ENCODE measurements at places on chromosomes 7 and 10.

GRCh38 chr10:34702093-34702937 is 112.8 kb downstream of the PARD3 start:
- peak; percentile 90 for DNase-seq

GRCh38 chr10:47247148-47248059 is 52.6 kb upstream of the GDF10 start:
- DNase-seq: no peak

- peak; percentile 52 for DNase-seq
These were observed 32.0 kb downstream of the EXOC6 start for GRCh38 chr10:92880233-92880861.

DNA sequence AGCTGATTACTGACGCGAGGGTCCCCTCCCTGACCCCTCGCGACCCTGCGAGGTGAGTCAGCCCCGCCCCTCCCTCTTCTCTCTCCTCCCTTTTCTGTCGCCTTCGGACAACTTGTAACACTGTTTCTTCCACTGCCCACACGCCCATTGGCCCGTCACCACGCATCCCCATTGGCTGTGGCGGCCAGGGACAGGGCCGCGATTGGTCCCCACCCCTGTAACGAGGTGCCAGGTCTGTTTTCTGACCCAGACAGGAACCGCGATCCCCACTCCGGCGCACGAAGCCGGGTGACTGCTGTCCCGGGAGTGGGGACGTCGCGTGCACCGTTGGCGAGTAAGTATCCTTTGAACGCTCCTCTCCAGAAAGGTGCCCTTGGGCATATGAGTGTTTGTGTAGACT is at the start of gene STRA8:
STRA8 (plus strand) TSS at position 269 of the 400 bp plus-strand sequence. CDS start 6,687 bp downstream, outside the sequence.
- no peak for DNase-seq

- DNase-seq: no peak
These were observed 115.1 kb downstream of the PON1 start for GRCh38 chr7:95209276-95209675.

DNA sequence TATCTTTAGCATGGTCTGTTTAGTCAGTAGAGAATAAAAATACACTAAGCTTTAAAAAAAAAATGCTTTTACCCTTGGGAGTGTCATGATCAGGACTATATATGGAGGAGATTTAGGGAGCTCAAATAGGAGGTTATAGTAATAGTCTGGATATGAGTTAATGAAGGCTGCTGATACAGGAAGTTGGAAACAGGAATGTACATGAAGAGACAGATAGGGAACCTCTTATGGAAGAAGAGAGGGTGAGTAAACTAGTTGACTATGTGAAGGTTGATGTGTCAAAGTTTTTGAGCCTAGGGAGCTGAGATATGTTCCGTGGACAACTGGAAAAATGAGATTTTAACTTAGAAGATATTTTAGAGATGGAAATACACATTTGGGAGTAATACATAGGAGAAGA is 472.0 kb upstream of the FZD8 start:
- DNase-seq: peak; percentile 69

- no peak for DNase-seq
These were observed 29.6 kb downstream of the MKI67 start for GRCh38 chr10:128096486-128097199.

- DNase-seq: no peak
These were observed 120.2 kb downstream of the CACNB2 start for GRCh38 chr10:18260310-18260922.

DNA sequence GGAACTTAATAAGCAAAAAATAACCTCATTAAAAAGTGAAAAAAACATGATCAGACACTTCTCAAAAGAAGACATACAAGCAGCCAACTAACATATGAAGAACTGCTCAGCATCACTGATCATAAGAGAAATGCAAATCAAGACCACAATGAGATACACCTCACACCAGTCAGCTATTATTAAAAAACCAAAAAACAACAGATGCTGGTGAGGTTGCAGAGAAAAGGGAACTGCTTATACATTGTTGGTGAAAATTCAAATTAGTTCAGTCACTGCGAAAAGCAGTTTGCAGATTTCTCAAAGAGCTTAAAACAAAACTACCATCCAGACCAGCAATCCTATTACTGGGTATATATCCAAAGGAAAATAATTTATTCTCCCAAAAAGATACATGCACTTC is 513.3 kb downstream of the MDFIC start:
- DNase-seq: no peak

DNA sequence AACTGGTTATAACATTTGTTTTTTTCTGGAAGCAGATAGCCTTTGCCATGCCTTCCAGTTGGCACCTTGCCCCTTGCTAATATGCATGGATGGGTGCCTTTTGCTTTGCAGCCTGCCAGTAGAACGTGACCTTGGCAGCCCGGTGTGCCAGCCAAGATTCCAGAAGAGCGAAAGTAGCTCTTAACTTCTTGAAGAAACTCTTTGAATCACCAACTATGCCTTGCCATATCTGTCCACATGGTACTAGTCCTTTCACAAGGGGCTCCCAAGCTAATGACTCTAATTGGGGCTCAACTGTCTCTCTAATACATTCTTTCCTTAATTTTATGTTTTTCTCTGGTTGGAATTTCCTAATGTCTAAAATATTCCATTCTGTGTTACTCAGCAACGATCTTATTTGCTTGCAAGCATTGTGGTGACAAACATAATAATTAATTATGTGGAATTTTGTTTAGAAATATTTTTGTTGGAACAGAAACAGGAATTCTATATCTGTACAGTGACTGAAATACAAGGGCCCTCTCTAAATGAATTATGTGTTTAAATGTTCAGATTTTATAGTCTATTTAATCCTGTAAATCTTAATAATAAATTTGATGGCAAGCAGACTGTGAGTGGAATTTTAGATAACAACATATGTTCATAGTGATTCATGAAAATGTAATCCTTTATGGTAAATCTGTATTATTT is 45.8 kb downstream of the HDAC9 start:
- DNase-seq: no peak

DNA sequence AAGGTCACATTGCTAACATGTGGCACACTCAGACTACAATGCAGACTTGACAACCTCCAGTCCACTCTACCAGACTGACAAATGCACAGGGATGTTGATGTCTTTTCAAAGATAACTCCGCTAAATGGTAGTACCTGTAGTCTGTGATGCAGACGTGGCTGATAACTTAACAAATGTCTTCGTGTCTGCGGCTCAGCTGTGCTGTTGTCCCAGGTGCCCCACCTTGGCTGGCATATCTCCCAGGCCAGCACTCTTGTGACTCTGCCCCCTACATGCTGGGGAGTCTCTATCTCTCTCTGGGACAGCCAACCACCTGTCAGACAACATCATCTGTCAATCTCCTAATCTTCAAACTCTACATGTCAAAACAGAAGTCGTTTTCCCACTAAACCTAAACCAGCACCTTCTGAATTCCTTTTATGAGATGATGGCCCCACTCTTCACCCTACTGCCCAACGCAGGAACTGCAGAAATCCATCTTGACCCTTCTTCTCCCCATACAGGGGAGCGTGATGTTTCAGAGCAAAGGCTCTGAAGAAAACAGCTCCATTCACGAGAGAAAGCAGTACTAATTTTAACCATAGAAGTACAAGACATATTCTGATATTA is 156.4 kb downstream of the USP6NL start:
- no peak for DNase-seq

GRCh38 chr10:45660876-45661411 is 11.6 kb downstream of the ZFAND4 start:
- no peak for DNase-seq

DNA sequence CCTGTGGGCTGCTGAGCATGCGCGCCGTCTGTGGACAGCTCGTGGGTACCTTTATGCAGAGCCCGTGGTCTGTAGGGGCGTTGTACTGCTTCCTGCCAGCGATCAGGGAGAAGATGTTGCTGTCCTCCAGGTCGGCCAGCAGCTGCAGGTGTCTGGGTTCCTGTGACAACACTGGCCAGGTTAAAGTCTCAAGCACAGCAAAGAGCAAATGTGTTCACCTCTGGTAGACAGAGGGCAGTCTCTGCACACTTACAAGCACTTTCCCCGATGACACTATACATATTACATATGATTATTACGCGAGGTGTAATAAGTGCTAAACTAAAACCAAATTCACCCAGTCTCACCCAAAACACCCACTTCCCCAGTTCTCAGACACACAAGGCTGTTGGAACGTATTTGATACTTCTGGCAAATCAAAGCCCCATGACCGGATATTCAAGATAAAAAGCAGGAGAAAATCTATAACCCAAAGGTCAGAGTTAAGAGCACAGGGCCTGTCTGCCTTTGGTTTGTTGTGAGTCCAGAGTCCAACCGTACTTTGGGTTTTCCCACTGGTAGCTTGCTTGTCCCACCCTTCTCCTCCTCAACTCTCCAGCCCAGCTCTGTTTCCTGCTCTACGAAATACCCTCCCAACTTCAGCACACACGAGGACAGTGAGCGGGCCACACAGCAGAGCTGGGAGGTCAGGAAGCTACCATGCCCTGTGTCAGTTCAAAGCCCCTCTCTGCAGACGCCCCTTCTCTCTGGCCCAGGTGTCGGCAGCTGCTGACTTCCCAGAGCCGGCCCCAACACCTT is 49.7 kb upstream of the DDC start:
- DNase-seq: peak; percentile 16

DNA sequence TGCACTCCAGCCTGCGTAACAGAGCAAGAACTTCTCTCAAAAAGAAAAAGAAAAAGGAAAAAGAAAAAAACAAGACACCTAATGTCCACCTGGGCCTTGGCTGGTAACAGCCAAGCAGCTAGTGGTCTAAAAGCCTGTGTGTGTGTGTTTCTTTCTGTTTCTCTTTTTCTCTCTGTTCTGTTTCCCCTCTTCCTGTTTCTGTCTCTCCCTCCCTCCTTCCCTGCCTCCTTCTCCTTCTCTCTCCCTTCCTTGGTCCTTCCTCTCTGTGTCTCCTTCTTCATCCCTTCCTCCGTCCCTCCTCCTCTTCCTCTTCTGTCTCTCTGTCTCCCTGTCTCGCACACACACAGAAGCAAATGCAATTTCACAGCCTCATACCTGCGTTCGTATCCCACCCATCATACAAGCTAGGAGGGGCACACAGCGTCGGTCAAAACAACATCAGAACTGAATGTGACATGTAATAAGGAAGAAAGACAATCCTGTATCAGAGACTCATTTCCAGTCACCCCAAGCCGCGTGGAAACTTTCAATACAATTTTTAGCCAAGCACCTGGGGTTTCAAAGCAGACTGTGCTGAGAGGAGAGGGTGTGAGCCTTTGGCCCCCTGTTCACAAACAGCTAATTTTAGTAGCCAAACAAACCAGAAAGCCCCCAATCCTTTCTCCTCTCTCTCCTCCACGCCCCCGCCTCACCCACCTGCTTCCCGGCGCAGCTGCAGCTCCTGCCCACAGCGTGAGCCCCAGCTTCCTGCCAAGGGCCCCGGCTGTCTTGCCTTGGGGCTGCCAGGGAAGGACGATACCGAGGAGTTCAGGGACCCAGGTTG is 50.2 kb upstream of the GNA12 start:
- DNase-seq: no peak

- DNase-seq: no peak
These were observed 100.3 kb downstream of the CTBP2 start for GRCh38 chr10:125060026-125060425.

DNA sequence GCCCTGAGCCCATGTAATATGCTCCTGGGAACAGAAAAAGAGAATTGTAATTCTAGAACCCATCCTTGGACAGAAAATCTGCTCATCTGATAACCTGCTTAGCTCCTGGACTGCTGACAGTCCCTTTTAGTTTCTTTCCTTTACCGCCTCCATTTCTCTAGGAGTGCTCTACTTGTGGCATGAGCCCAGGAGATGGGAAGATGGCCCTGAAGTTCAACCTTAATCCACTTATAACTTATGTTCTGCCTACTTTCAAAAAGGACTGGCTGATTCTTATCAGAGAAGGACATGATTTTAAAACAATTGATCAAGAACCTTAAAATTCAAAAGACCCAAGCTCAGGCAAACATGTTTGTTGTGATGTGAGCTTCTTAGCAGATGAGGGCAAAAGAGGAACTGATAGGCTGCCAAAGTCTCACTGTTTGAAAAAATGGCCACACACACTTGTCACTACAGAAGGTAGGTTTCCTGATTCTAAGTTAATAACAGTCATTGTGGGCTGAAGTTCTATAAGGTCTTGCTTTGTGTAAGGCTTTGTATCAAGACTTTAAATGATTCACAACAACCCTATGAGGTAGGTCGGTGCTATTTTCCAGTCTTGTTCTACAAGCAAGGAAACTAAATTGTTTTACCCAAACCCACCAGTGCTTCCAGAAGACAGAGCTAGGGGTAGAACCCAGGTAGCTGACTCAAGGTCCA is 94.3 kb upstream of the AFAP1L2 start:
- DNase-seq: no peak

GRCh38 chr10:56181607-56182006 is 179.5 kb downstream of the ZWINT start:
- no peak for DNase-seq

- no peak for DNase-seq
These were observed 35.1 kb downstream of the SMNDC1 start for GRCh38 chr10:110269374-110270318.

DNA sequence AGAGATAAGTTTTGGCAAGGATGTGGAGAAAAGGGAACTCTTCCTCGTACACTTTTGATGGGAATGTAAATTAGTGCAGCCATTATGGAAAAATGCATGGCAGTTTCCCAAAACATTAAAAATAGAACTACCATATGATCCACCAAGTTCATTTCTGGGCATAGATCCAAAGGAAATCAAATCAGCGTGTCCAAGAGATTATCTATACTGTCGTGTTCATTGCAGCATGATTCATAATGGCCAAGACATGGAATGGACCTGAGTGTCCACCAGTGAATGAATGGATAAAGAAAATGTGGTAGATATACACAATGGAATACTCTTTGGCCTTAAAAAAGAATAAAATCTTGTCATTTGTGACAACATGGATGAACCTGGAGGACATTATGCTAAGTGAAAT is 70.3 kb upstream of the RSU1 start:
- DNase-seq: peak; percentile 2

- peak; percentile 21 for DNase-seq
These were observed 17.4 kb downstream of the UBE2D4 start for GRCh38 chr7:43943417-43944187.

DNA sequence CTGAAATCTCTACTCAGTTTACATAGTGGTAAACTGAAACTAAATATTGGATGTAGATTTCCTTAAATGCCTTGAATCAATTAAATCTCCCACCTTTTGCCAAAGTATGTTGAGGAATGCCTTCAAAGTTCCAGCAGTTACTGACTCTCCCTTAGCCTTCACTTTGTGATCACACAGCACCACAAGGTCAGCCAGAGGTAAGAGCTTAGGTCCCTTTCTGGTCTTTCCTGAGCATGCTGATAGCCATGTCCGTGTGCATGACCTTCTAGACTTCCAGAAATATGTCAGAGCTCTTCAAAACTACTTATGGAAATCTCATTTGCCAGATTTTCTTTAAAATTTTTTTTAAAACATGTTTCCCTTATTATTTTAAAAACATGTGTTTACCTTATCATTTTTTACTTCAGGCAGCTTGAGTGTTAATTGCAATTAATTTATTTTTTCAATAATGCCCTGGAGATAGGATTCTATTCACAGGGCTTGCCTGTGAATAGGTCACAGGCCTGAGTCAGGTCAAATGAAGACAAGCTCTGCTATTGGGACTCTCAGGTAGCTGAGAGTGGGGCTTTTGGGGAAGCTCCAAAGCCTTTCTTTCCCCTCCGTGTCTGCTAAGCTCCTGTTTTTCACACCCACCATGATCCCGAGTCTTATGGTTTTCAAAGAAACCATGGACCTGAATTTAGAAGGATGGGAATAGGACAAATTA is 220.5 kb downstream of the CXCL12 start:
- no peak for DNase-seq
